ENCODE measurements at places on chromosomes 13 and 19.

DNA sequence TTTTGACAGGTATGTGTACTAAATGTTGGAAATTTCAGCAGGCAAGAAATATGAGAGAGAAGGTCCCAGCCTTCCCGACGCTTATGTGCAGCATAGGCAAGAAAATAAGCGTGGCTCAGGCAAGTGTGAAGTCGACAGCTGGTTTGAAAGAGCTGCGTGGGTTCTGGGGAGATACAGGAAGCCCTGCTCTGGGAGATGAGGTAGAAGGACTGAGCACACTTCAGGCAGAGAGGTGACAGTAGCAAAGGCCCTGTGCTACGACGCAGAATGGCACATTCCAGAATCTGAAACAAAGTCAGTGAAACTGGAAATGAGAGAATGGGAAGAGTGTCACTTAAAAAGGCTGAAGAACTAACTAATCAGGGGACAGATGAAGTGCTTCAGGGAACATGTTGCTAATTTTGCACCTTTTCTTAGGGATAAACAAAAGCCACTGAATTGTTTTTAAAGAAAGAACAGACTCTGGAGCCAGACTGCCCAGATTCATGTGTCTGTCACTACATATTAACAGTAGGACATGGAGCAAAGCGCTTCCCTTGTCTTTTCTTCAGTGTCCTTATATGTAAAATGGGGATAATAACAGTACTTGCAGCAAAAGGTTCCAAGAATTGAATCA lies 160.1 kb downstream of the SPRY2 start:
- DNase-seq, result no peak

DNA sequence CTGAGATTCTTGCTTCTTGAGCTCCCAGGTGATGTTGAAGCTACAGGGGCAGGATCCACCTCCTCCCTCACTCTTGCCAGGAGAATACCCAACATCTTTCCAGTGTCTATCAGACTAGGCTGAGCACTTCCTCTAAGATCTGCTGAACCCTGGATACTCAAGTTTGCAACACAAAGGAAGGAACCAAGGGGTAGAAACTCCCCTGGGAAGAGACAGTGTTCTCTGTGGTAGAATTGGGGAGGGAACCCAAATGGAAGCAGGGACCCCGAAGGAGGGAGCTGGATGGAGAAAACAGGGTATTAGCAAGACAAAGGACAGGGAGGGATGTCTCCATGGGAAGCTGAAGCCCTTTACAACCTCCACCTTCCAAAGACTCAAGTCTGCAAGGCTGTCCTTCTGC lies 117.6 kb downstream of the DNAJC15 start:
- DNase-seq, result no peak

GRCh38 chr19:53308339-53308811 lies 25.2 kb upstream of the ZNF845 start:
- no peak for DNase-seq

DNA sequence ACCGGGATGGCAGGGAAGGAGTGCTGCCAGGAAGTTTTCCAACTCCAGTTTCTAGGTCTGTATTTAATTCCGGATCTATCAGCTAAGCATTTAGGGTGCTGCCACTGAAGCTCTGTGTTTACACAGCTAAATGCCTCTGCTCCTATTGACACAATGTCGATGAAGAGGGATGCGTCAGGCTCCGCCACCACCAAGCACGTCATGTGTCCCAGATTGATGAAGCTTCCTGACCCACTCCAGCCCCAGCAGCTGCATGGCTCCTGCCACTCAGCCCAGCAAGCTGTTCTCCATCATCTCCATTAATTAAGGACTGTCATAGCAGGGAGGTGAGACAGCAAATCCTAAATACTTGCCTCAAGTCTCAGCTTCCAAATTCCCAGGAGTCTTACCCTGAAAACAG lies 435.2 kb upstream of the ZNF507 start:
- DNase-seq, result no peak

GRCh38 chr13:31556376-31556775 lies 182.9 kb upstream of the RXFP2 start:
- peak; percentile 12 for DNase-seq

GRCh38 chr13:21034603-21035191 lies 26.7 kb downstream of the LATS2 start:
- peak; percentile 47 for DNase-seq

GRCh38 chr13:113825841-113826240 lies 38.0 kb downstream of the GAS6 start:
- no peak for DNase-seq

DNA sequence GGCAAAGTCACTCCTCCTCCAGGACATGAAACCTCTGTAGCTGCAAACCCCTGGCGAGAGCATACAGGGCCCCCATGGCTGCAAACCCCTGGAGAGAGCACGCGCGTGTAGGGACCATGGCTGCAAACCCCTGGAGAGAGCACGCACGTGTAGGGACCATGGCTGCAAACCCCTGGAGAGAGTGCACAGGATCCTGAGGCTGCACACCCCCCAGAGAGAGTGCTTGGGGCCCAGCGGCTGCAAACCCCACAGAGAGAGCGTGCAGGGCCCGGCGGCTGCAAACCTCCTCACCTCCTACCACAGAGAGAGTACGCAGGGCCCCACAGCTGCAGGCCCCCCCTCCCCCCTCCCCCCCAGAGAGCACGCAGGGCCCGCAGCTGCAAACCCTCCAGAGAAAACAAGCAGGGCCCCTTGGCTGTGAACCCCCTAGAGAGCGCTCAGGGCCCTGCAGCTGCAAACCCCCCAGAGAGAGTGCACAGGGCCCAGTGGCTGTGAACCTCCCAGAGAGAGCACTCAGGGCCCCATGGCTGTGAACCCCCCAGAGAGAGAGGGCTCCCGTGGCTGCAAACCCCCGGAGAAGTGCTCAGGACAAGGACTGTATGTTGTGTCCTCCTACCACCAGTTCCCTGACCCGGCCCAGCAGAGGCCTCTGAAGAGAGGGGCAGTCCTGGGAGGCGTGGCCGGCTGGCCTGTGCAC lies 7.3 kb downstream of the ADPRHL1 start:
- DNase-seq, result no peak

DNA sequence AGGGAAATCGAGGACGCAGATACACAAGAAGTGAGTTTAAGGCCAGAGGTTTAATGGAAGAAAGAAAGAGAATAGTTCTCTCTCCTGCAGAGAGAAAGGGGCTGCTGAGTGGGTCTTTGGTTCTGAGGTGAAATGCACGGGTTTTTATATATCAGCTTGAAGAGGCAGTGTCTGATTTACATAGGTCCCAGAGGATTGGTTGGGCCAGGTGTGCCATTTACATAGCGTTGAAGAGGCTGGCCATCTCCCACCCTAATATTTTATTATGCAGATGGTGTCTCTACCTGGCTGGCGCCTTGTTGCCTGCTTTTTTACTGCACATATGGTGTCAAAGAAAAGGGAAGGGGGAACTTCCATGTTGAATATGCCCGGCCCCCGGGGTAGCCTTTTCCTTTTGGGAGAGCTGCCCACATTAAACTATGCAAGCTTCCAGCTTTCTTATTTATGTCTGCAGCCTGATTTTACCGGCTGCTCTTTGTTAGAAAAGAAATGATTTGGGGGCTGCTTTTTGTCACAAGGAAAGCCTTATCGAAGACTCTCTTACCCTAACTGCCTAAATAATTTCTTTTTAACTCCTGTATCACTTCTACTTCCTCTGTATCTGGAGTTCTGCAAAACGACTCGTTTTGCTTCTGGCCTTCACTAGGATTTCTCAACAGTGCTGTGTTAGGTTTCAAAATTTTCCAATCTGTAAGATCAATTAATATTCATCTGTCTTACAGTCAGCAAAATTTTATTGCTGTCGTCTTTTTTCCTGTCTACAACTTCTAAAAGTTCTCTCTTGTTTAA lies 268.5 kb downstream of the B3GLCT start:
- no peak for DNase-seq

DNA sequence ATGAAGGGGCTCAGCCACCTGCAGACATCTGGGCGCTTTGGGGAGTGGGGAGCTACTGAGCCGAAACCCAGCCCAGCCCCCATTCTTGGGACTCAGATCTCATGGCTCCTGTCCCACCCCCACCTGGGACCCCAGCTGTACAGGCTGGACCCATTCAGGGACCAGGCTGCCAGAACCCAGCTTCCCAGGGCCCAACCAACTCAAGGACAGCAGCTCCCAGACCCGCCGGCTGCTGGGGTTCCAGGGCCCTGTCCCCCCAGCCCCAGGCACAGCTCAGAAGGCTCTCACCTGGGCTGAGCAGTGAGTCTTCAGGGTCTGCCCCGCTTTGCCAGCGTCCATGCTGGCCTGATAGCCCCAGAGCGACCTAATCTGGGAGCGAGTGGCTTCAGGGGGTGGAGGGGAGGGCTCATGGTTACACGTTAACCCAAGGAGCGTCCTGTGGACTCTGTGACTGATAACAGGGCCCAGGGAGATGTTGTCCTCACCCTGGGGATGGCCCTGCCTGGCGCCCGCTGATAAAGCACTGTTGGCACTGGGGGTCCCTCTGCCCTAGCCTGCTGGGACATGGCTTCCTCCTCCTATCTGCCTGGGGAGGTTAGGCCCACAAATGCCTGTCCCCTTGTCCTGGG lies at the start of gene TMEM86B:
Gene TMEM86B (minus strand): TSS at position 361 of the 629 bp plus-strand sequence. CDS start 22 bp downstream, at position 339.
- no peak for DNase-seq

- DNase-seq, result no peak
Measured at GRCh38 chr13:93956426-93956825, 523.1 kb downstream of the DCT start.

- no peak for DNase-seq
Measured at GRCh38 chr13:63110466-63110865, 1694.8 kb upstream of the PCDH20 start.

- DNase-seq, result no peak
Measured at GRCh38 chr19:1862424-1863327, 703 bp downstream of the KLF16 start.

- DNase-seq, result no peak
Measured at GRCh38 chr13:102322211-102322610, 79.6 kb downstream of the FGF14 start.

- peak; percentile 6 for DNase-seq
Measured at GRCh38 chr19:14826006-14826405, 9.0 kb downstream of the OR7A5 start.

DNA sequence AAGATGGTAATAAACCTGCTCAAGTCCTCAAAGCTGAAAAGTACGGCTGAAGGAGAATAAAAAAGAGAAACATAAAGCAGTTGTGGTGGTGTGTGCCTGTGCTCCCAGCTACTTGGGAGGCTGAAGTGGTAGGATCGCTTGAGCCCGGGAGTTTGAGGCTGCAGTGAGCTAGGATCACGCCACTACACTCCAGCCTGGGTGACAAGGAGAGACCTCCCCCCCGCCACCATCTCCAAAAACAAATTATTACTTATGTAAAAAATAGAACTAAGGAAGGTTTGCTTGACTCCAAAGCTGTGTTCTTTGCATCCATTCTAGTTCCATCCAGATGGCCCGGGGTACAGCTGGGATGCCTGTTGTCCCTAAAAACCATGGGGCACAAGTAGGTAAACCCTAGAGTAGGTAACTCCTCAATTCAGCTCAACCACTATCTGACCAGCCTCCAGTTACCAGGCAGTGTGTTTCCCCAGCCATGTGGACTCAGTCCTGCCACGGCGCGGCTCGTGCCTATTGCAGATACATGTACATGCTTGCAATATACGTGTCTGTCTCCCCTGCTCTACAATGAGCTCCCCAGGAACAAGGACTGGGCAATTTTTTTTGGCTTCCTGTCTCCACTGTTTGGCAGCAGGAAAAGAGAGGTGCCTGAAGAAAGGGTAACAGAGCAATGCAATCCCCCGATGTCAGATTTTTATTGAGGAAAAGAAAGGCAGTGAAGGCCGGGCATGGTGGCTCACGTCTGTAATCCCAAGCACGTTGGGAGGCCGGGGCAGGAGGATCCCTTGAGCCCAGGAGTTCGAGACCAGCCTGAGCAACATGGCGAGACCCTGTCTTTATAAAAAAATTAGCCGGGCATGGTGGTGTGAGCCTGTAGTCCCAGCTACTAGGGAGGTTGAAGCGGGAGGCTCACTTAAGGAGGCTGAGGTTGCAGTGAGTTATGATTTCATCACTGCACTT lies 101.3 kb downstream of the GNG7 start:
- no peak for DNase-seq

- DNase-seq, result peak; percentile 60
Measured at GRCh38 chr13:105278943-105279381, 1256.5 kb downstream of the EFNB2 start.

- DNase-seq, result peak; percentile 81
Measured at GRCh38 chr13:62781866-62782265, 1366.2 kb upstream of the PCDH20 start.

All from renal cortical epithelial cell (primary cell).